ENCODE measurements at places on chromosomes 6 and 20.
A peak's percentile ranks its signal among the peaks of the same experiment; 100 is the strongest.

DNA sequence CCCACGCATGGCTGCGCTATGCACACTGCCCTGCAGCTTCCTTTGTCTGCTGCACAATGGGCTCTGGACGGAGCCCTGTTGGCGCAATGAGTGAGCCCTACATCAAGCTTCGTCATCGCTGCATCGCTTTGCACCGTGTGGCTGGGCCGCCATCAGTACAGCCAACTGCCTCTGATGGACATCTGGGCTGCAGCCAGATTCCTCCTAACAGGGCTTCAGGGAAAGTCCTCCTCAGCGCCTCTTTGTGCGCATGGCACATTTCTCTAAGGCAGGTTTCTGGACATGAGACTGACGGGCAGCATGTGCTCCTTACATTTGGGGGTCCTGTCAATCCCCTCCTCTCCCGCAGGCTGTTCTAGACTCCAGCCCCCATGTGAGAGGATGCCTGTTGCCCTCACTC is 29.7 kb upstream of the ANGPT4 start:
- no peak for DNase-seq

DNA sequence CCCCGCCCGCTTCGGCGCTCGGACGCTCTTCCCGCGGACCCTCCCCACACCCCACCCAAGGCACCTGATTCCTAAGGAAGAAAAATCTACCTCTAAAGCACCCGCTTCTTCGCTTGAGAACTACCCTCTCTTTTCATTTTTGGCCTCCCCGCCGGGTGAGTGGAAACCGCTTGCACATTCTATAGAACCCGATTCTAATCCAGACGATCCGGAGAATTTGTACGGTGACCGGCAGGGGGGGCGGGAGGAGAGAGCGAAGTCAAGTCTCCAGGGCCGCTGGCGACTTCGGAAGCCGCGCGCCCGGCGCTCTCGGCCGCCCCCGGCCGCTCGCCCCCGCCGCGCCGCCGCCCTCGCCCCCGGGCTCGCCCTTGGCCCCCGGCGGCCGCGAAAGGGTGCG is at the start of gene RBM24:
Gene RBM24 (plus strand): TSS at position 262 of the 397 bp plus-strand sequence. CDS start 221 bp downstream, outside the sequence.
- peak; percentile 80 for DNase-seq

DNA sequence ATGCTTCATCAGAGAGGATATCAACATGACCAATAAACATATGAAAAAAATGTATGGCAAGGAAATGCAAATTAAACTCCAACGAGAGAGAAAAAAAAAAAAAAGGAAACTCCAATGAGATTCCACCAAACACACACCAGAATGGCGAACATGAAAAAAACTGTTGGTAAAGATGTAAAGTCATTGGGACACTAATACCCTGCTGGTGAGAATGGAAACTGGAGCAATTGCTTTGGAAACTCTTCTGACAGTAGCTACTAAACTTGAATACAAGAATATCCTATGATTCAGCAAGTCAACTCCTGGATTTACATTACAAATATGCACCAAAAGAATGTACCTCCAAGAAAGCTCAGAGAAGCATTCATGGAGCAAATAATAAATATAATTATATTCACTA is 260.7 kb upstream of the ECI2 start:
- peak; percentile 35 for DNase-seq

GRCh38 chr6:6420107-6420506 is 99.6 kb upstream of the F13A1 start:
- no peak for DNase-seq

DNA sequence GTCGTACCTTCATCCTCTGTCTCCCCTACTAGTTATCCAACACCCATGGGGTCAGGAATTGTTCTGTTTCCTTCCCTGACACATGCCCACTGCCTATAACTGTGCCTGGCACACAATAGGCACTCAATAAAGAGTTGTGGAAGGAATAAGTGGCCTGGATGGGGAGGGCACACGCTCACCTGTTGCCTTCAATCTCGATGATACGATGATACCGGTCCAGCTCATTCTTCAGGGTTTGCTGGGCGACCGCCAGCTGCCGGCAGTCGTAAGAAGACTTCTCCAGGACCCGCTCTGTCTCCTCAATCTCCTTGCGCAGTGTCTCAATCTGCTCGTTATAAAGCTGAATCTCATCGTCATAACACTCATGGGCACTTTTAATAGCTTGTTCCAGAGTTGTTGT is 32.5 kb downstream of the BFSP1 start:
- no peak for DNase-seq

GRCh38 chr6:22766979-22767378 is 197.6 kb downstream of the HDGFL1 start:
- no peak for DNase-seq

DNA sequence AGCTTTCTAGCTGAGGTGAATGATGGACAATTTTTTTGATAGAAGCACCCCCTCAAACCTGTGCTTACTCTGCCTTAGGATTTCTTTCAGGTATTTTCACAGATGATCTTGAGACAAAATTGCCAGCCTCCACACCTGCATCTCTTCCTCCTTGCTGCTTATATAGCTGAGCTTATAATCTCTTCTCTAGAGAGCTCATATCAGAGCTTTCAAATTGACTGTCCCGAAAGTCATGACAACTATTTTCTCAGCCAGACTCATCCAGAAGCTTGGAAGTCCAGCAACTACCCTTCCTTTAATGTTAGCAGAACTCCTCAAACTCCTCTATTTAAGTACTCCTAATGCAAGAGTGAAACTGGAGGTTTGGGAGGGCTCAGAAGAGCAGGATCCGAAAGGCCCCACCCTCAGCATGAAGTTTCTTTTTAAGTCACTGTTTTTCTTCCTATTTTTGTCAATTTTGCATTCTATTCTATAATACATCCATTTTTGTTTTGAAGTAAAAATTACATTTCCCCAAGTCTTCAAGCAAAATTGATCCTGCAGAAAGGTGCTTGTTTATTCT is 12.7 kb downstream of the CGA start:
- no peak for DNase-seq

- no peak for DNase-seq
These were observed 160.7 kb downstream of the UST start for GRCh38 chr6:148907573-148907972.

GRCh38 chr6:88422831-88423230 is 256.7 kb upstream of the CNR1 start:
- DNase-seq, result no peak
